Inflammatory macrophage (primary cell): ENCODE measurements at places on chromosomes 7 and 10.

- DNase-seq, result no peak
These were observed 219.0 kb upstream of the CSTF2T start for GRCh38 chr10:51918440-51918839.

DNA sequence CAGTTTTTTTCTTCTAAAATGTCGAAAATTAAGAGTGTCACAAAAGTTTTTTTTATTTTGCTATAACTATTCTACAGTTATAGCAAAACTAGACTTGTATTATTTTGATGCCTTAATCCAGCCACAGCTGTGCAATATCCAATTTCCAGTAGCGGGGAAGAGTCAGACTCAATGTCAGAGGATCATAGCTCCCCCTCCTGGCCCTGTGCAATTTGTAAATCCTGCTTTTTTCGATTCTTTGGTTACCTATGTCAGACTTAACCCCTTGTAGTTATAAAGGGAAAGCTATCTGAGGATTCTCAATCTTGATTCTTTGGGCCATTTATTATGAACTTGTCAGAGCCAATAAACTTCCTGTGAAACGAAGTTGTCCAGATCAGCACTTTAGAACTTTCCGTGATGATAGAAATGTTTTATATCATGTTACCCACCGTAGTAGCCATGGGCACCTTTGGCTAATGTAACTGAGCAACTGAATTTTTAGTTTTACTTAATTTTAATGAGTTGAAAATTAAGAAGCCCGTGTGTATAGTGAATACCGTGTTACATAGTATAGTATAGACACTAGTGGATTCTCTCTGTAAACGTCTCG is 87.7 kb upstream of the PRKCQ start:
- peak; percentile 50 for DNase-seq

DNA sequence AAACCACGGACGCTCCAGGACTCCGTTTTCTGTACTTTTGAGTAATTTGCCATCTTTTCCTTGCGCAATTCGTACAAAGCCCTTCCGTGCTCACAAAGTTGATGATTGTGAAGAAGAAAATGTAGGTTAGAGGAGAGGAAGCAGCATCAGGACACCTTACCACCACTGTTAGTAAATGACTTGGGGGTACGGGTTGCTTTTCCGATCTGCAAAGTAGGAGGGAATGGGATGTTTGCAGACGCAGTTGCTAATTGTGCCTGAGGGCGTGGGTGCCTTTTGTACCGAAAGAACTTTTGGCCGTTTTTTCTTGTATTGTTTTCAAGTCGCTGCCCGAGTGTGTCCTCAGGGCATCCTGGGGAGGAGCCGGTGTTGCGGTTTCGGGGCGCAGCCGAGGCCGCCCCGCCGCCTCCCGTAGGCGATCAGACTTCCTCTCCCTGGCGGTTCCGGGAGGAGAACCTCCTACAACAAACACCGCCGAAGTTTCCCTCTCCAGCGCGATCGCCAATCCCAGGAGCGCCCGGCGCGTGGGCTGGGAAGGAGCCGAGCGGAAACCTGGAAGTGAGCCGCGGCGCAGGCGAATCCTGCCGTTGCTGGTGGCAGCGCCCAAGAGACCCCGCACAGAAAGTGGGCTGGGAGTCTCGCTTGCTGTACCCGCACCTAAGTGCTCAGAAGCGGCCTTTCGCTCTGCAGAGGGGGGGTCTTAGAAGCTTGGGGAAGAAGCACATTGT is 1.0 kb downstream of the PRR15 start:
- DNase-seq, result peak; percentile 86

DNA sequence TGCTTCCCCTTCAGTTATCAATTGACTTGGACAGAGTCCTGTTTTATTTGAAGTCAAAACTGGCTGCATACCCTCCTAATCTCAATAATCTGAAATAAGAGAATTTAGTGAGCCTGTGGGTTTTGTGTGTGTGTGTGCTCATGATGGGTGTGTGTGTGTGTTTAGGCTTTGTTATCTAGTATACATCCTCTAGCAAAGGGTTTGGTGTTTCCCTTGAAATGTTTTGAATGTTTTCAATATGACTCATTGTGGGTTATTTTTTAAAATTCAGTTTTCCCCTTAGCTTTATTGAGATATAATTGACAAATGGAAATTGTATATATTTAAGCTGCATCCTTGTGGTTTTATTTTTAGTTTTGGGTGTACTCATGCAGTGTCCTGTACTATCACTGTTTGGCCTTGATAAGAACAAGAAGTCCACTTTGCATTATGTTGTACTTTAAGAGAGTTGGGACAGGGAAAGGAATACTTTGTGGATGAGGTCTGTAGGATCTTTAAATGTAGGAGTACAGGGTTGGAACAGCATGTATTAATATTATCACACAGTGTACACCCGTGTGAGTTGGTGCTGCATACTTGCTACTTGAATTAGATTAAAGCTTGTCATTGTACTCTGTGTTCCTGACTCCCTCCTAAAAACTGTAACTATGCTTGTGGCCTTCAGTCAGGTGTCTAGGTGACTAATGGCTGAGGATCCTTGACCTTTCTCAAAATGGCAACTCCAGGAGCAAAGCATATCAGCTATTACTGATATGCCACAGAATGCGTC is 58.3 kb downstream of the VCL start:
- no peak for DNase-seq

DNA sequence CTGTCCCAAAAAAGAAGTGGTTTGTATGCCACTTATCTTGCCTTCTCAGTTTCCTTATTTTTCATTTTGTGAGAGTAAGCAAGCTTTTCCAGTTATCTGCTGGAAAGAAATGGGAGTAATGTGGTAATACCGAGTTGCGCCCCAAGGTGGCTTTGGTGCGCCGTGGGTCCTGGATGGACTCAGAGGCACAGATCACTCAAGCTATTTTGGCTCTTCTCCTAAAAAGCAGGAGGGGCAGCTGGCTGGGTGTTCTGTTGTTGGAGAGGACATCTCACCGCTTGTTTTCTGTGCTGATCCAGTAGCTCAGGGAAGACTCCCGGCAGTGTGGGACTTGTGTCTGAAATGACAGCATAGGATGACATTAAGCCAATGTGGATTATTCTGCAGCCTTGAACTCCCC is 16.4 kb downstream of the PRKRIP1 start:
- peak; percentile 61 for DNase-seq

DNA sequence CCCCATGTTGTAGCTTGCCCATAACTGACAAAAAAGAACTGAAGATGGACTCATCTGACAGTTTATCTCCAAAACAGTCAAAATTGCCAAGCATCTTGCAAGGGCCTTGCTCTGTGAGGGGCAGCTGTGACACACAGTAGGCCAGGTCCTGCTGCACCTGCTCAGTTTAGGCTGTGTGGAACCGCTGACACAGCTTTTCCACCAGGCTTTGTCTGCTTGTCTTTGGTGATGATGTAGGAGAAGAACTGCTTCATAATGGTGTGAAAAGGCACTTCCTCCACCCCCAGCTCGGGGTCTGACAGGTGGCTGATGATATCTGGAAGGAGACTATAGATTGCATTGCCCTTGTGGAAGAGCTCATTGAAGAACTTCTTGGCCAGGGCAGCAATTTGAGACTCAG is 92.6 kb downstream of the NPSR1 start:
- no peak for DNase-seq

- DNase-seq, result no peak
These were observed 96.4 kb upstream of the PCGF5 start for GRCh38 chr10:91124016-91124415.

- DNase-seq, result no peak
These were observed 420.2 kb downstream of the CDC14C start for GRCh38 chr7:49344556-49344955.

DNA sequence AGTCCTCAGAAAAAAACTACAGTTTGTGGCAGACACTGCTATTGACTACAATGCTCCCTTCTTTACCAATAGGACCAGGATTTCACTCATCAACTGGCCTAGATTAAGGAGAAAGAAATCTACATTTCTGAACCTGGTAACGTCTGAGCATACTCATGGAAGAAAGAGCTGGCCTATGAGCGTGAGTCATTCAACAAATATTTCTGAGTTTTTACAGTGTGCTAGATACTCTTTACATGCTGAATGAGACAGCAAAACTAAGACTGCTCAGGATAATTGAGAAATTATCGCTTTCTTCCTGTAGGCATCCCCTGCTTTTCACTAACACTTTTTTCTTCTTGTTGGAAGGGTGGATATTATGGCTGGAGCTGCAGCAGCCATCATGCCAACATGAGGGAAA is 609.7 kb downstream of the TNS3 start:
- no peak for DNase-seq

DNA sequence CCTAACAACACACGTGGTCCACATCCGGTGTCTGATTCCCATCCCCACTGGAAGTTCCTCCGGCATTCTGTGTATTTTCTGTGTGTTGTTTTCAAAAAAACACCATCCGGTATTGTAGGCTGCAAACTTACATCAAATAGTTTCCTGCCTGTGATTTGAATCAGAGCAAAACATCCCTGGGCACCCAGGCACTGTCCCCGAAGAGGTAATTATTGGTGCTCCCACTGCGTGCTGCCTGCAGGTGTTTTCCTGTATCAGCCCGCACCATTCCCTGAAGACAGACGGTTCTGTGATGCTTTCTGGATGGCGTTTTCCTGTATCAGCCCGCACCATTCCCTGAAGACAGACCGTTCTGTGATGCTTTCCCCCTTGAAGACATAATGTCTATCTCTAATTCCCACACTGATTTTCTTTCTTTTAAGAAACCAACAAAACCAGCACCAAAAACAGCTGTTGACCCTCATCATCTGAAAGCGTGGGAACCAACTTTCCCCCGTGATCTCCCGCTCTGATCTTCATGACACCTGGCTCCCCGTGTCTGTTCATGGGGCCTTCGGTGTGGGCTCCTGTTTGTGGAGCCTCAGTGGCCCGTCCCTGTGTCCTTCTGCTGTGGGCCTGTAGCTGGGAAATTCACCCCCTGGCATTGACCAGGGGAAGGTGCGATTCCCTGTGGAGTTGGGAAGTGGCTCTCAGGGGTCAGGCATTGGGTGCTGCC is 205.3 kb downstream of the ADARB2 start:
- DNase-seq, result no peak

GRCh38 chr10:19117438-19117837 is 68.8 kb downstream of the MALRD1 start:
- DNase-seq, result no peak

- DNase-seq, result peak; percentile 76
These were observed 88.8 kb downstream of the GSAP start for GRCh38 chr7:77327067-77327931.
